Urinary bladder (tissue), 4 donors: ENCODE measurements at places on chromosomes 7 and 10.
A peak's percentile ranks its signal among the peaks of the same experiment; 100 is the strongest.

- DNase-seq: no peak
Observed at GRCh38 chr7:155770241-155770640, 42.0 kb downstream of the SHH start.

- DNase-seq: no peak
Observed at GRCh38 chr7:153521370-153521769, 530.8 kb upstream of the DPP6 start.

GRCh38 chr7:151381348-151382078 lies 28.3 kb downstream of the WDR86 start:
- DNase-seq: no peak

- DNase-seq: no peak
Observed at GRCh38 chr7:157896774-157897555, 560.2 kb downstream of the DNAJB6 start.

DNA sequence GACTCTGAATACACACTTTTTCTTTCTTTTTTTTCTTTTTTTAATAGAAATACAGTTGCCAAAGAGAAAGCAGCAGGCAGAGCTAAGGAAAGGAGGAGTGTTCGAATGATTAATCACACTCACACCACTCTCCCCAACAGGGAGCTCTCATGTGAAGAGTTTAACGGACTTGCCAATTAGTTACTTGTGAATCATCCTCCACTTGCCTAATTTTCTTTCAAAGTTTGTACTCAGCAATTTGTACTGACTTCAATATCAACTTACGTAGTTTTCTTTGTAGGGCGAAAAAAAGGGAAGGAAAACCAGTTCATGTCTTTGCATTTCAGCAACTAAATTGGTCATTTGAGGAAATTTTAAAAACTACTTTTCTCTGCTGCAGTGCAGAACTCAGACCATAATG lies 109.2 kb downstream of the PIP4K2A start:
- no peak for DNase-seq

DNA sequence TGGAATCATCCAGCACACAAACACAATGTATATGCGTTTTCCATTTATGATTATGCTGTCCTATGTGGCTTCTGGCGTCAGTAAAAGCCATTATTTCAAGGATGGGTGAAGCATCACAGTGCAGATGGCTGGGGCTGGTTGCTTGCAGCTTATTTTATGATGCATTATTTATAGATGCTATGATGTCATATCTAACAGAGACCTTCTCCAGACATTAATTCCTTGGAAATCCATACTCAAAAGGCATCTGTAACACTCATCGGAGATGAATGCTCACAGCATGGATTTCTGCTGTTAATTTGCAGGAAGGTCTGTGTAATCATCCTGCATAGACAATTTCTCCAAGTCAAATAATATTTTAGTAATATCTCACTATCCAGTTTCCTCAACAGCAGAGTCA lies 7.2 kb downstream of the RGS10 start:
- DNase-seq: no peak

- DNase-seq: no peak
Observed at GRCh38 chr7:77910124-77910523, 111.6 kb downstream of the PHTF2 start.

DNA sequence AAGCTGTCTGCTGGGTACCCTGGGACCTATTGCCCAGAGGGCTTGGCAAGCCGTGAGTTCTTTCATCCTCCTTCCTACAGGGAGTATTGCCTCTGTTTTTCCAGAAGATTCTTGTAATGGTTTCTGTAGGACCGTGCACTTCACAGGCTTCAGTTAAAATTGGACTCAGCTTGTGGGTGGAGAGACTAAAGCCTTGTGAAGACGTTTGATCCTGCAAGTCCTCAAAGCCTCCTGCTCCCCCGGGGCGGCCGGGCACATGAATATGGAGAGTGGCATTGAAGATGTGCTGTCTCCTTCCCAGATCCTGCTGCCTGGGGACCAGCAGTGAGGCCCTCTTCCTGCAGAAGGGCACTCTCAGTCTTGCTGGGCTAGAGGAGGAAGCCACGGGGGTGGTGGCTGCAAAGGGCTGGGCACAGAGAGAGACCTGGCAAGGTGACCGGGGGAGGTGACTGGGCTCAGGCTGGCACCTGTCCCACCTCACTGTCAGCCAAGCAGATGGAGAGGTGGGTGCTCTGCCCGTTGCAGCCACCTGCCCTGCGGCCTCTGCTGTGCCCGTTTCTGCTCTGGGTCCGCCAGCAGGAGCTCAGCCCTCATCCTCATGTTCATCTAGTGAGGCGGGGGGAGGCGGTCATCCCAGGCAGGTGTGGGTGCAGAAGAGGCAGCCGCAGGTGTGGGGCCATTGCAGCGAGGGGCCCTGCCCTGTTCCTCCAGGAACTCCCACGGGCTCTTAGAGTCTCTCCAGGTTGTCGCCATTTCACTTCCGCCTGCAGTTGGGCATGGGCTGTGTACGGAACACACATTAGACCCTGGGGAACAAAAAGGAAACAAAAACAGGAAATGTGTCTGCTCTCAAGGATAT lies 55.7 kb downstream of the TMEM209 start:
- DNase-seq: no peak

GRCh38 chr10:65968871-65969270 lies 957.0 kb upstream of the LRRTM3 start:
- no peak for DNase-seq

- no peak for DNase-seq
Observed at GRCh38 chr7:153090764-153091163, 331.2 kb downstream of the ACTR3B start.

GRCh38 chr10:94403380-94404213 lies 1.3 kb downstream of the TBC1D12 start:
- peak; percentile 42 for DNase-seq

DNA sequence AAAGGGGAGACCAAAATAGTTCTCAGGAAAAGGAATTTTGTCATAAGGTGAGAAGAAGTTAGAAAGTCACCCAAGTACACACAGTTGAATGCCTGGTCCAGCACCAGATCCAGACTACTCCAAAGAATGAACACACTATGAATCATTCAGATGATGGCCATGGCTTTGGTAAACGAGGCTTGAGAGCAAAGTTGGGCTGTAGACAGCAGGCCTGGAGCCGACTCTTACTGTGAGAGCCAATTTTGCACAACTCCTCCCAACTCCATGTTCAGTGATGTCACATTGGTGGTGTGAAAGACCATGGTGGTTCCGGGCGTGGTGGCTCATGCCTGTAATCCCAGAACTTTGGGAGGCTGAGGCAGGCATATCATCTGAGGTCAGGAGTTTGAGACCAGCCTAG lies 131.6 kb downstream of the PKD1L1 start:
- no peak for DNase-seq

DNA sequence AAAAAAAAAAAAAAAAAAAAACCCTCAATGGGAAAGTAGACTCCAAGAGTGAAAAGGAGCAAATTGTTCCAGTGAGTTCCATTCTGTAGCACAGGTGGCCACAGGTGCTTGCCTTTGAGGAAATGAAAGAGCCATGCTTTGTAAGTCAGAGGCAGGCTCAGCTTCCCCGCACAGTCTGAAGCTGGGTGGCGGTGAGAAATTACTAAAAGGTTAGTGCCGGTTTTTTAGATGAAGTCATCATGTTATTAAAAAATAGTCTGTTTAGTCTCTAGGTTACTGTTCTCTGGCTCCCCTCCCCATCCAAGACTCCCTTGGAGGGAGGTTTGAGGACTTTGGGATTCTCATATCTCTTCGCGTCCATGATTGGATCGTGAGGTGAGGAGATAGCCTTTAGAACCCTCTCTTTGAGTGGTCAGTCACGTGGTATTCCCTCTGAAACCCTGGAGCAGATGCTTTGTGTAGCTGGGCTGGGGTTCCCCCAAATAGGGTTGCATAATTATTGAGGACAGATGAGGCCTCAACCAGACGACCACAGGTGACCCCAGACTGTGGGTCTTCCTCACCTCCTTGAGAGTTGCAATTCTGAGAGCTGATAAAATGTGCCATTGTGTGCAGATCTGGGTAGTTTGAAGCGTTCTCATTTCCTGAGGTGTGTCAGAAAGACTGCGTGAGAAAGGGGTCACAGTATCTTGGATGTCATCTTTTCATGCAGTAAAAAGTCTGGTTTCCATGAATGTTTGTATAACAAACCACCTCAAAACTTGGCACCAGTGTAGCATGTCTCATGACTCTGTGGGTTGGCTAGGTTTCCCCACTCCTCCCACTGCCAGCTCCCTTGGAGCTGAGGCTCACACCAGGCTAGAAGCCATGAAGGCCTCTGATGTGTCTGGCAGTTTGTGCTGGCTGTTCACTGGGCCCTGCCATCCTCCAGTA lies 27.1 kb downstream of the OGDH start:
- DNase-seq: no peak

GRCh38 chr7:155464948-155465739 lies 7.2 kb downstream of the EN2 start:
- DNase-seq: no peak

- DNase-seq: no peak
Observed at GRCh38 chr10:43078986-43079273, 2.1 kb downstream of the RET start.

DNA sequence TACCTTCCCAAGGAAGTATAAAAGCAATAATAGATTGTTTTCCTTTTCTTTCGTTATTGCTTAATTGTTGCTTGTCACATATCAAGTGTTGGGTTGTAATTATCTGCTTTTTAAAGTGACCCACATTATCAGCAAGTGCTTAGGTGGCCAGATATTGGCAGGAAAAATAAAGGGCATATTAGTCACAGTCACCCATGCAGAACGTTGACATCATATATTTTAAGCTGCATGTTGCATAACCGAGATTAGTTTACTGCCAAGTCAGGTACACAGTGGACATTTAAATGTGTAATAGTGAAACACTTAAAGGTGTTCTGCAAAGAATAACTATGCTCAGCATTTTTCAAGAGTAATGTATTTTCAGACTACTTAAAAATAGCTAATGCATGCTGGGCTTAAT lies 11.4 kb downstream of the NEBL start:
- DNase-seq: no peak

DNA sequence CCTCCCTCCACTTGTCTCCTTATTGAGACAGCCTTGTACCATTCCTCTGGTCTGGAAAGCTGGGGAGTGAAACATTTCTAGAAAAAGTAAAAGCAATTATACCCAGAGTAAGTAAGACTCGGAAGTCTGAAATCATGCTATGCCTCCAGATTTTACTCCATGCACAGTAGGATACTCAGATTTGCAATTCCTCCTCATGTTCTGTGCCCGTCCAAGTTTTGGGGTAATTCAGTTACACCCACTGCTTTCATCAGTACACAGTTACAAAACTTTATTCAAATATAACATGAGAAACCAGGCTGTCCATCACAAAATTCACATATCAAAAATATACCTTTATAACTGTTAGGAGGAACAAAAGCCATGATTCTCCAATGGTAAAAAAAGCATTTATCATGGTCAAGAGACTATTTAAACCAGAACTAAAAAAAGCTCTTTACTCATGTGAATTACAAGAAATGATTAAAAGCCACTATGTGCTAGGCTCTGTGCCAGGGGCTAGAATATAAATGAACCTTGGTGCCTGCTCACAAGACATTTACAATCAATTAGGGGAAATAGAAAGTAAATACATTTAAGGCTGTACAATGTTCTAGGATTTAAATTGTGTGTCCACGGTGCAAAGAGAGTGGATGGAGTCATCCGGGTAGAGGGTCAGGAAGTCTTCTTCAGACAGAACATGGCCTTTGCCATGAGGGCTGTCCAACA lies 320.2 kb downstream of the ELMO1 start:
- DNase-seq: no peak

GRCh38 chr10:31864834-31865518 lies 63.7 kb downstream of the ARHGAP12 start:
- DNase-seq: no peak

GRCh38 chr10:90451283-90451682 lies 406.6 kb downstream of the HTR7 start:
- DNase-seq: no peak

GRCh38 chr10:114398587-114399331 lies 5.5 kb downstream of the AFAP1L2 start:
- no peak for DNase-seq

GRCh38 chr7:42690794-42691639 lies 220.9 kb downstream of the C7orf25 start:
- DNase-seq: no peak

DNA sequence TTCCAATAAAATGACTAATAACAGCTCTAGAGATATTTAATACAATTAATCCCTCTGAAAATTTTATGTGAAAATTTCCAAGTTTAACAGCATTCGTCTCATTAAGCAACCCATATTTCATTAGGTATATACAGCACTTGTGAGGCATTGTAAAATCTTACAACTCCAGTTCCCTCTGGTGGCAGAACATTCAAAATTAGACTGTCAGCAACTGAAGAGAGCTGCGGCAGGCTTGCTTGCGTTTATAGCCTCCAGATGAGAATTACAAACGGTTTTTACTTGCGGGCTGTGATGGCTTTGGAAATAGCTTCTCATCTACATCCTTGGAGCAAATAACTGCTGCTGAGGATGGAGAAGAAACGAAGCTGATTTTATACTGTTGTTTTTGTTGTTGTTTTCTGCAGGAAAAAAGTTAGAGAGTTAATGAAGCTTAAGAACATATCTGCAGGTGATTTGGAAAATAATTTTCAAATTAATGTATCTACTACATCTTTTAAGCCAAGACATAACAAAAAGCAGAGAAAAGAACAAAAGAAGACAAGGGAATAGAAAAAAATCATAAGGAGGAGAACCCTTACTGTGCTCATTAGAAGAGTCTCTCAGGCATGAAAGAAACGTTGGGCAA lies 171.3 kb downstream of the MAGI2 start:
- no peak for DNase-seq

DNA sequence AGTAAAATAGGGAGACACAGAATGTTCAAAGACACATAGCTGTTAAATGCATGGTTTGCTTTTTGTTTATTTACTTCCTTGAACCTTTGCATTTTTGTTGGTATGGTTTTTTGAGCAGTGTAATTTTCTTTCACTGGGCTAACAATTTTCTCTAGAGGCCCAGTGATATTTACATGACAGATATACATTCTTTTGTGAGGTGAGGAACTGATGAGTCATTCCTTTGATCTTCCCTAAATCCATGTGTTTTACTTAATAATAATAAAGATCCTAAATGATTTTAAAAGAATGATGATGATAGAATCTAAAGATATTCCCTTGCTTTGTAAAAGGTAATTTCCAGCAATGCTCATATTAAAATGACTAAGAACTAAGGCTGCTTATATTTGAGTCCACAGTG lies 188.5 kb upstream of the ANK3 start:
- no peak for DNase-seq

- no peak for DNase-seq
Observed at GRCh38 chr10:649798-650440, 39.5 kb downstream of the DIP2C start.

- no peak for DNase-seq
Observed at GRCh38 chr7:123824754-123825067, 20.3 kb upstream of the HYAL4 start.
